ENCODE measurements at places on chromosomes 6 and 20.
A peak's percentile ranks its signal among the peaks of the same experiment; 100 is the strongest.

DNA sequence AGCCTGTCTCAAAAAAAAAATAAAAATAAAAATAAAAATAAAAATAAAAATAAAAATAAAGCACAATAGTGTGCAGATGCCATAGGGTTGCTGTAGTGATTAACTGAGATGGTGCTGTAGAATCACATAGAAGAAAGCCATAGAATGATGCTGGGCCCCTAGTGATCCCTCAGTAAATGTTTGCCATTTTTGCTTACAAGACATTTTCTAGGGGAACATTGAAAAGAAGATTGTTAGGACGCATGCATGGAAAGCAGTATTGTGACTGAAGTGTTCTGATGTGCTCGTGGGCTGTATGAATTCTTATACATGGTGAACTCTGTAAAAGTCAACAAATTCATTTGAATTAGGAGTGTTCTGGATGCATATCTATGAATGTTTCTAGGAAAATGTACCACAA, 22.0 kb upstream of the SAMD3 start:
- no peak for DNase-seq

DNA sequence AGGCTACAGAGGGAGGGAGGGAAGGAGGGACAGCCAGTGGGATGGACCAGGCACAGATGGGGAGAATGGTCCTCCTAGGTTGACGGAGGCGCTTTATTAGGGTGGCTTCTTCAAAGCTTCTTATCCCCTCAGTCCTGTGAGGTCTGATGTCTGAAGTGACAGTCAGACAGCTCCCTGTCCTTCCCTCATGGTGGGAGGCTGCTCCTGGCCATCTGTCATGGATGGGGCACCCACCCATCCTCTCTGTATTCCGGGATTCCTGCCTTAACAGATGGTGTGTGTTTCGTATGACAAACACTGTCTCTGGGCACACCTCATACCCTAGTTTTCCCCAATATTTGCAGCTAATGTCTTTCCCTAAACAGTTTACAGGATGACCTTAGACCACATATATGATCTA, 7.9 kb downstream of the RIN2 start:
- no peak for DNase-seq

- DNase-seq, result no peak
Observed at GRCh38 chr6:54096811-54097210, 14.4 kb upstream of the MLIP start.

GRCh38 chr6:107444277-107444676, 15.1 kb downstream of the PDSS2 start:
- peak; percentile 29 for DNase-seq

DNA sequence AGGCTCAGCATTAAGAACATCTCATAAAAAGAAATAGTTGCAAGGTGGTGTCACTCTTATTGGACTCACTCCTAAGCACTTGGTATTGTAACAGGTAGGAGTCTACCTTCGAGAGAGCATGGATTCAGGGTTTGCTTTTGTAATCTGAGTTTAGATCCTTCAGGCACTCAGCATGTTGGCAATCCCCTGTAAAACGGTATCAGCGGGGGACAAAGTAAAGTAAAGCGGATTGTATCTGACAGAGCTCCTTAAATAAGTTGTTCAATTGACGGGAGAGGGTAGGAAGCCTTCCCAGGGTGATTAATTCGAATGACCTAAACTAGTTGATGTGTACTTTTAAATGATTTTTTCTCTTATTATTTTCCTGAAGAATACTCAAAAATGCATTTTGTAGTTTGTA, 869.8 kb upstream of the EPHA7 start:
- DNase-seq, result no peak

DNA sequence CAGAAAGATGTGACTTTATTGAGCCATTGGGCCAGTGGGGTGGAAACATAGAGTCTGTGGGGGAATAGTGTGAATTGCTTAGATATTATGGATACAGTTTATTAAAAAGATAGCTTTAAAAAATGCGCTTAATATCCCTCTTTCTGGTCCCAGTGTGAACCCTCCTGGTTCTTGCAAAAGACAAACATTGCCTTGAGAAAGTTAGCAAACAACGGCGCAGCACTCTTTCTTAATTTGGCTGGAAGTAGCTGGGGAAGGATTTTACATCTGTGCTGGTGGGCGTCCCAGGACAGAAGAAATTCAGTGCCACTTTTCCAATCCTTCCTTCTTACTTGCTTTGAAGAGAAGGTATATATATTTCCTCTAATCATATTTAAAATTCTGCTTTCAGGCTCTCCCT, 191.4 kb upstream of the ZFP64 start:
- DNase-seq, result no peak

DNA sequence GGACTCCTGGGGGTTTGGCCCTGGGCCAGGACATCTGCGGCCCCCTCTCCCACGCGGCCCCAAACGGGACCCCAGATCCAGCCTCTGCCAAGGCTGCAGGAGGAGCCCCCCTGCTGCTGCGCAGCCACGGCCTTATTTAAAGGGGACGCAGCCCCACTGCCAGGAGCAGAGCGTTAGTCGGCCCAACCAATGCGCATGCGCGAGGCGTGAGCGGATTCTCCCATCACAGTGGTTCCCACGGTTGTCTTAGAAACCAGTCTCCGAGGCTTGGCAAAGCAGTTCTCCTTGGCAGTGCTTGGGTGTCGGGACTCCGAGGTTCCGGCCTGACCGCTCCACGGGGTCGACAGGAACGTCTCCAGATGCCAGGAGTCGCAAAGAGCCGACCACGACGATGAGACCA, 288.3 kb upstream of the ZNF337 start:
- DNase-seq, result no peak

DNA sequence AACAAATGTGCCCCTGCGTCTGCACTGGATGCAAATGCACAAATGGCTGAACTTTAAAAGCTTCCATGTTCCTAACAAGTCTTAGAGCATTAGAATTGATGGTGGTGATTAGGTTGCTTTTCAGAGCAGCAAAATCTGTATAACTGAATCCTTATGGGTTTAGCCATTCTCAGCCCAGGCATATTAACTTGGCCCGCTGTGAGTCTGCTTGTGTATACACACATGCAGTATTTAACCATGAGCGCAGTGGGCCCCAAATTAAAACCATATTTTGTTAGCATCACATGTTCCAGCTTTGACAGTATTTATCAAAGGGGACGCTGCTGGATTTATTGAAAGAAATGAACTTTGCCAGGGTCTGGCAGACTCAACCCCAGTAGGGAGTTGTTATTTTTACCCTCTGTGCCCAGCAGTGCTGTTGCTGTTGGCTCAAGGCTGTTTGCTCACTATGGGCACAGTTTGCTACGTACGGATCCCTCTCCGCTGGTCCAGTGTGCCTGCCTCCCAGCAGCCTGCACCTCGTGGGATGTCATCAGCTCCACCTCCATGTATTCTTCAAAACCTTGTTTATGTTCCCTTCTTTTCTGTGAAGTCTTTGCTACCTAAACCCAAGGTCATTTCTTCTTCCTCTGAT, 144.7 kb downstream of the QRSL1 start:
- DNase-seq, result no peak

DNA sequence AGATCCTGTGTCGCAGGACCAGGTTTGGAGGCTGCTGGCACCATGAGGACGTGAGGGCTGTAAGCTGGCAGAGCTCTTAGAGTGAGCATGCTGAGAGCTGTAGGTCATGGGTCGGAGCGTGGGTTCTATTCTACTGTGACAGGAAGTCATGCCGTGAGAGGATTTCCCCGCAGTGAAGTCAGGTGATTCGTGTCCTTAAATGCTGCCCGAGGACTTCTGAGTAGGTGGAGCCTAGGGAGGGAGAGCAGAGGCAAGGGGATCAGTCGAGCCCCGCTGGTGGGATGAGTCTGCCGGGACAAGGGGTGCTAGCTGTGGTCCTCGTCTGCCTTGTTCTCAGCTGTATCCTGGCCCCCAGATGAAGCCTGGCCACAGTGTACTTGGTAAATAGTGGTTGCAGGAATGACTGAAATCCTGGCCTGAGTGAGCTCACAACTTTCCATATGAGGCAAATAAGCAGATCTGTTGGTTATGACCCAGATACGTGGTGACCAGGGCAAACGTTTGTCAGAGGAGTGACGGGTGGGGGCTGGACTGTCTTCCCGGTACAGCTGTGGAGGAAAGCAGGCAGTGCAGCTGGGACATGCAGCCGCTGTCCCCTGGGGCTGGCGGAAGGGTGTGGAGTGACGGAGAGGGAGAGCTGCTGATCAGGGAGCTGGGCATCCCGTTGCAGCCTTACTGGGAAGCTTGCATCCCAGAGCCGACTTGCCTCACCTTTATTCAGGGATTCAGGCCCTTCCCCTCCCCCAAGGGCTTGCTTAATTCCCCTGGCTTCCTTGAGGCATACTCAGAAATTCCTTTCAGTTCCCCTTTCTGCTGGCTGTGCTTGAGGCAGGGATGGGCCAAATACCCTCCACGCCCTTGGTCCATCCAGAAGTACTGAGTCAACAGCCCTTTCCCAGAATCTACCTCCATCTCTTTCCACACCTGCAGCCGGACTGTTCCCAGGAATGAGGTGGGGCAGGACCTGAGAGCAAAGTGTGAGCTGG, 250.9 kb upstream of the RREB1 start:
- no peak for DNase-seq

DNA sequence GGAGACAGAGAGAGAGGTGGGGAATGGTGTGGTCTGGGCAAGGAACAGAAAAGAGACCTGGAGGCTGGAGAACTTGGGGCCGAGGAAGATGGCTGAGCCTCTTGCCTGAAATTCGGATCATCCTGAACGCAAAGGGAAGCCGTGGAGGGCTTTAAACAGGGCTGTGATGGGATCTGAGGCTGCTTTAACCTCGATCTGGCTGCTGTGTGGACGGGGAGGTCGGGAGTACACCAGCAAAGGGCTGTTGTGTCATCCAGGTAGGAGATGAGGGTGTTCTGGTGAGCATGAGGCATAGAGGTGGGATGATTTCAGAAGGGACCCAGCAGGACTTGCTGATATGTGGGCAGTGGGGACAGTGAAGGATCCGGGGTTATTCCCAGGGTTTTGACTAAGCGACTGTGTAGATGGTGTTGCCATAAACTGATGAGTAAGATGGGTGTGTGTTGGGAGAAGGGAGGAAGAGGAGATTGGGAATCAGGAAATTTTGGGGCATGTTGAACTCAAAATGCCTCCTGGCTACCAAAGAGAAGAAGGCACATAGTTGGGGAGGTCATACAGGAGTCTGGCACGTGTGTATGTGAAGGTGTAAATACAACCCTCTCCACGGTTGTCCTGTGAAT, 158.5 kb downstream of the NFATC2 start:
- DNase-seq, result no peak

GRCh38 chr6:27332692-27333641, 20.9 kb upstream of the POM121L2 start:
- DNase-seq, result peak; percentile 24

- no peak for DNase-seq
Observed at GRCh38 chr6:16041327-16041726, 87.6 kb upstream of the MYLIP start.

- no peak for DNase-seq
Observed at GRCh38 chr6:152232501-152233151, 404.5 kb downstream of the SYNE1 start.

- DNase-seq, result no peak
Observed at GRCh38 chr6:33976437-33977360, 169.2 kb downstream of the GRM4 start.

DNA sequence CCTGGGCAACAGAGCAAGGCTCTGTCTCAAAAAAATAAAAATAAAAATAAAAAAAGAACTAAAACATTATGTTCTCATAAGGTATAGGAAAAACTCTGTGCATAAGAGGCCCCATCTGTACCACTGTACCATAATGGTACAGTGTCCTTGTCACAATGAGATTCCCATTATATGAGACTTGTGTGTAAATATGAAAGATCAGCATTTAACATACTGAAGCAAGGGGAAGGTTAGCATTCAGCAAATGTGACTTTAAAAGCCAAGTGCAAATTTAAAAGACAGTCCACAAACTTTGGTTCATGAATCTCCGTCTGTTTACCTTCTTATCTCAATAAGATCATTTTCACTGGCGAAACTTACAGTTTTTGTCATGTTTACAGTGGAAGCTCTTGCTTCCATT, 16.2 kb downstream of the DSP start:
- DNase-seq, result no peak

- no peak for DNase-seq
Observed at GRCh38 chr20:46430921-46431712, 24.7 kb upstream of the ELMO2 start.

GRCh38 chr6:14134211-14134910, 16.8 kb downstream of the CD83 start:
- no peak for DNase-seq

DNA sequence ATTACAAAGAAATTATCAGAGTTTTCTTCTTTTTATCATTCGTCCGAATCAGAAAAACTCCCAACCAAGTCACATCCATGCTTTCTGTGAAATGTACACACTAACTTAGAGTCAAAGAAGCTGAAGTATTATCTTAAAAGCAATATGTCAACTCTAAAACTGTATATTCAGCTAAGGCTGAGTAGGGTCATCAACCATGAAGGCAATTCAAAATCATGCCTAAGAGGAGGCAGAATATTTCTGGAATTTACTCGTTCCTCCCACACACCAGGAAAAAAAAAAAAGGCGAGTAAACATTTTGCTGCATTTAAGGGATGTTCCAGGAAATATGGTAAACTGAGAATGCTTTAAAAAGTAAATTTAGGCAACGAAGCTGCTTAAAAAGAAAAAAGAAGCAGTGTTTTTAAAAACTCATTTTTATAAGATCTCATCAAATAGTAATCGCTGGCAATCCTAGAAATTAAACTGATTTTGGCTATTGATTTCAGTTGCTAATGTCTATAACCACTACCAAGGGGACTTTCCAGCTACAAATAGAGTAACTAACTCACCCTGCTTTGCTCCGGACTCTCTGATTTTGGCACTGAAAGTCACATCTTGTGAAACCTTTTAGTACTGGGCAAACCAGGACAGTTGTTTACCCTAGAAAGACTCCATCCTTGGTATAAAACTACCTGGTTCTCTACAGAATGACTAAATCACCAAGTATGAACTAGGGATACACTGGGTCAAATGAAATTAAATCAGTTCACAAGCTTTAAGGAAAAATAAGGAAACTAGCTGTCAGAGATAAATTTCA, 82.8 kb downstream of the MBOAT1 start:
- no peak for DNase-seq

DNA sequence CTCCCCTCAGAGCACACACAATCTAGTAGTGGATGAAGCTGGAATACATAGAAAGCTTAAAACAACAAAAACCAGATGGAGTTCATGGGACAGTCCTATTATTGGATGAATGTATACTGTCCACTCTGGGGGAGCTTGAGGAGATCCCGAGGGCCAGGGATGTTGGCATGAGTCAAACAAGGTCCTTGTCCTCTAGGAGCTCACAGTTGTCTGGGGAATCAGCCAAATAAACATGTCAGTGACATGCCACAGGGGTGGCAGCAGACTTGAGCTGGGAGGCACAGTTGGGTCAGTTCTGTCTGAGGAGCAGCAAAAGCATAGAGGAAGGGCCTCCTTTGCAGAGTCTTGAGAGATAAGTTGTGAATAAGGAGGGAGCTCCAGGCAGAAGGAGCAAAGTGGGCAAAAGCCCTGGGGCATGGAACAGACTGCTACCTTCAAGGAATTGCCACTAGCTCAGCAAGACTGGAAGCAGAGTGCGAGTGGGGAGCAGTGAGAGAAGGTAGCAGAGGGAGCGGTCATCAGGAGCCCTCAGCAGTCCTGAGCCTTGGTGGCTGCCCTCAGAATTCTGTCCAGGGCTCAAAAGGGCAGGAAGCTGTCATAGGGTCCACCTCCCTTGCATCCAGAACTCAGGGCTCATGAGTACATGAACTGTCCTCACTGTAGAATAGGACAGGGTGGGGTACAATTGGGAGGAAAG, 22.1 kb downstream of the L3MBTL1 start:
- DNase-seq, result no peak

Measured in AG04449 (cell line).